ENCODE measurements at places on chromosomes 1 and 21.

DNA sequence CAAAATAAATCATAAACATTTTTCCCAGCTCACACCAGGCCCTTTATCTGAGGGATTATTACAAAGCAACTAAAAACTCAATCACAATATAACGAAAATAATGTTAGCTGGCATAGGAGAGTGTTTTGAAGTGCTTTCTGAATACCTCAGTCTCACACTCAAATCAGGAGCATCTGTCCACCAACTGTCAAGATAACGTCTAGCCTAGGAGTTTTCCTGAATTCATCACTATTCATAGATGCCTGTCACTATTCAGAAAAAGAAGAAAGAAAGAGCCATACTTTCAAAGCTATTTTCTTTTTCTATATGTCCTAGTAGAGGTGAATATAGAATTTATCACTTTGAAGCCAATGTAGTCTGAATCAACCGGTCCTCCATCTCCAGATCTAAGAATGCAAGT is 127.0 kb downstream of the AKT3 start:
- no peak for DNase-seq

DNA sequence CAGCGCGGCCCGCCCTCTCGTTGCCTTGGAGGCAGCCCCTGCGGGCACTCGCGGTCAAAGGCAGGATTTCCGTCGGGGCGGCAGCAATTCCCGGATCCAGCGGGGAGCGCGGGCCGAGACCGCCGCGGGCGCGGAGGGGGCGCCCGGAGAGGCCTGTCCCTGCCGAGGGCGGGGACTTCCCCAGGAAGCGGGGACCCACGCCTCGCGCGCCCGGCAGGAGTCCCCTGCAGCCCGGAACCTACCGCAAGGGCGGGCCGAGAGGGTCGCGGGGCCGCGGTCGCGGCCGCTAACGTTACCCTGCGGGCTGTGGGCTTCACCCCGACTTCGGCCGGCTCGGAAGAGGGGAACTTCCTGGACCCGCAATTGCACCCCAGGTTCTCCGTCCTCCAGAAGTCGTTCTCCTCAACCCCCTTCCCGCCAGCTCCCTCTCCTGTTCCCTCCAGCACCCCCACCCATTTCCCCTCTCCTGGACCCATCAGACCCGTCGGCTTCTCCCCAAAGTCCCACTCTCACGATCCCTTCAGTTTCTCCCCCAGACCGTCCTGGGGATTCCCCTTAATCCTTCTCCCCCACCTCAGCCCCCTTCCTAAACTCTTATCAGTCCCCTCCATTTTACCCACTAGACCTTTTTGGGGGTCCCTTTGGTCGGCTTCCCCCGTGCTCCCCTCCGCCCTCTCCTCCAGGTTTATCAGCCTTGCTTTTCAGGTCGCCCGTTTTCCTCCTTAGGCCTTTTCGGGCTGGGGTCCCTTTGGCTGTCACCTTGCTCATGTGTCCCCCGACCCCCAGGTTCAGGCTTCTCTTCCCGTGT is 604 bp downstream of the FGR start:
- peak; percentile 40 for DNase-seq

- no peak for DNase-seq
Measured at GRCh38 chr1:177048314-177049069, 116.0 kb downstream of the ASTN1 start.

GRCh38 chr1:16413191-16413590 is 24.0 kb downstream of the SPATA21 start:
- no peak for DNase-seq

GRCh38 chr1:17933971-17934370 is 173.6 kb upstream of the IGSF21 start:
- DNase-seq: no peak

DNA sequence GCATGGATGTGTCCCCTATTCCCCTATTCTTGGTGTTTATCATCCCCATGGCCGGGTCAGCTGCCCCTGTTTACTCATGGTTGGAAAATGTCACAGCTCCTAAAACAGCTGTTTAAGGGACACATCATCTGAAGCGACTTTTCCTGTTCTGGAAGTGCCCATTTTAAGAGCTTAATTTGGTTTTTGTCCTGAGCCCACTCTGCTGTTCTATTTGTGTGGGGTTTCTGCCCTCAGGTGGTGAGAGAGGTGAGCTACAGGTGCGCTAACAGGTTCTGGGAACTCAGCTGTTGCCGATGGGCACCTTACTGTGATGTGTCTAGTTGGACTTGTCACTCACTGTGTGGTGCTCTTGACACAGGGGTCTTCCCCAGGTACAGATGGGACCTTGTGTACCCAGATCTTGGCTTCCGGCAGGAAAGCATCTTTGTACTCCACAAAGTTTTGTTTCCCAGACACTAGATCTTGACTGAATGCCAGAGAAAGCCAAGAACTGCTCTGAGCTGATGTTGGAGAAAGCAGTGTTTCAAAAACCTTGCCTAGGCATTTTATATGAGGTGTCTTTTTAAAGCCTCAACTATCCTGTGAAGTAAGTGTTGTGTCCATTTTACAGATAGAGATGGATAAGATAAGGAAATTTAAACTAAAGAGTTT is 59.0 kb upstream of the CD1D start:
- peak; percentile 57 for DNase-seq

- DNase-seq: no peak
Measured at GRCh38 chr1:171805395-171806115, 24.1 kb downstream of the METTL13 start.

DNA sequence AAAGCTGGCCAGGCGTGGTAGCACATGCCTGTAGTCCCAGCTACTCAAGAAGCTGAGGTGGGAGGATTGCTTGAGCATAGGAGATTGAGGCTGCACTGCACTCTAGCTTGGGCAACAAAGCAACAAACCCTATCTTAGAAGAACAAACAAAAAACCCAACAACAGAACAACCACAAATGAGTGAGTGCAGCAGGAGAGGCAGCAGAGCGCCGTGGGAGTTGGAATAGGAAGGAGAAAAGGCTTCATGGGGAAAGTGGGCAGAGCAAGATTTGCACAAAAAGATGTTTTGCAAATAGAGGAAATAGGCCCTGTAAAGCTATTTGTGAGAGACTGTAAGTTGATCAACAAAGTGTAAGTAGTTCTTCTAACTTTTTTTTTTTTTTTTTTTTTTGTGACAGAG is 19.6 kb downstream of the SMAP2 start:
- DNase-seq: no peak

GRCh38 chr1:214466403-214467077 is 84.9 kb downstream of the PTPN14 start:
- DNase-seq: no peak

GRCh38 chr1:193537266-193538002 is 351.0 kb upstream of the B3GALT2 start:
- DNase-seq: no peak
